ENCODE measurements at places on chromosomes 4 and X. TPM values are rescaled to one million over a fixed set of nuclear protein-coding genes. Genes with fewer than 3 reads are reported as not detected.

- DNase-seq: no peak
Observed at GRCh38 chrX:126799059-126799458, 20.5 kb upstream of the PRR32 start.

- DNase-seq: no peak
Observed at GRCh38 chrX:153778684-153779101, 2.1 kb upstream of the SRPK3 start.

TLR3 gene
- total RNA-seq: 26.8 TPM

GRCh38 chr4:125689805-125690204, 375.1 kb downstream of the FAT4 start:
- DNase-seq: no peak

SLITRK4 gene
- total RNA-seq: 0.74 TPM

DNA sequence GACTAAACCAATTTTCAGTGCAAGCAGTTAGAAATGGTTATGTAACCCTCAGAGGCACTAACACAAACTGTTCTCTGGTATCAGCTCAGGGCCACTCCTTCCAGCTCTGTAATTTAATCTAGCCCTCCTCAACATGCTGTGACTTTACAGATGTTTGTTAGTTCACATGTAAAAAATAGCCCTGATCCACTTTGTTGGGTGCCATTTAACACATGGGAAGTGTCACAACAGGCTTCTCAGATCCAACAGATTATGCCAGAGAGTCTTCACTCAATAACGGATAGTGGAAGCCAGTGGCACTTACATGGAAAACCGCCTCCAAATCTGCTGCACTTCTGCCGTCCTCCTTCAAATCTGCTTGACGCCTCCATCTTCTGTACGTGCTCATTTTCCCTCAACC, 51.6 kb downstream of the ATP8A1 start:
- DNase-seq: no peak

DNA sequence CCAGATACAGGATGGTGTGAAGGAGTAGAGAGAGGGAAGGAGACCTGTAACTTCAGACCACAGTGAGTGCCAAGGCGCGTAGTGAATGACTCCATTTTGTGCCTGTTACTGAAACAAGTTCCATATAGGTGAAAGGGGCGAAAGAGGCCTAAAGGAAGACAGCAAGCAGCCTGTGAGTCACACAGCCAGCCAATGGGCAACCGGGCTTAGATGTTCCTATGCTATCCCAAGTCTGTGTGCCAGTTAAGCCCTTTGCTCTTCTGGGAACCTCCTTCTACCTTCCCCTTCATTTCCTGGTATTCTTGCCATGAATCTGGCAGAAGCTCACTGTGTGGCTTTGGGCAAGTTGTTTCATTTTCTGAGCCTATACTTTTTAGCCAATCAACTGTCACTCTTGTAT, 161.8 kb upstream of the LDB2 start:
- DNase-seq: no peak

SPANXC gene
- not detected for total RNA-seq

DNA sequence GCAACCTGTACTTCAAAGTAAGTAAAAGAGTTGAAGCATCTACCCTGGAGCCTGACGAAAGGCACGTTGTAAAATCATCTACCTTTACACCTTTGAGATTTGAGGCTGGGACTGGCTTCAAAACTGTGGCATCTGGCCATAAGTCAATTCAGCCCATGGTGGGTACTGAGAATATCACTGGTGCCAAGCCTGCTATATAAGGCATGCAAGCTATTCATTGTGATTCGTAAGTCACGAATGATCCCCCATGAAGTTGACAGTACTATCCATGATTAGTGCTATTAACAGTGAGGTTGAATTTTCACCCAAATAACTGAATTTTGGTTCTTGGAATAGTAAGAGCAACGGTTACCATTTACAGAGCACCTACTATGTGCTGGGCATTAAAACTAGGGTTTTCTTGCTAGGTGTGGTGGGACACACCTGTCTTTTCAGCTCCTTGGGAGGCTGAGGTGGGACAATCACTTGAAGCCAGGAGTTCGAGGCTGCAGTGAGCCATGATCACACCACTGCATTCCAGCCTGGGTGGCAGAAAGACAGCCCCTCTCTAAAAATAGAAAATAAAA, 39.8 kb downstream of the IRF2 start:
- no peak for DNase-seq

DNA sequence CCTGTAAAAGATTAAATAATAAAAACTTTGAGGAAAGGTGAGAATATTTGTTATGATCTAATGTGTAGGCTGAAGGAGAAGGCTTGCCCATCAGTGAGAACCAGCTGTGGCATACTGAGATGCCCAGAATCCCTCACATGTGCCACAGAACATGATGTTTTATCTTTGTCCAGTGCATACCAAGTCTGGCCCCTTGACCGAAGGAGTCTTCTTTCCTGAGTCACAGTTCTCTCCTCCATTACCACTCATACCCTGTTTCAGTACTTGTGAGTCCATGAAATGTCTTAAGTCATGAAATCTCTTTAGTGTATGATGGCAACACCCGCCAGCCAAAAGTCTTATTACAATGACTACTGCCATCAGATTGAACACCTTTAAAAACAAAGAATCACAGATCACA, 42.7 kb downstream of the PPARGC1A start:
- no peak for DNase-seq

GRCh38 chrX:8783097-8783713, 18.0 kb downstream of the FAM9A start:
- no peak for DNase-seq

- DNase-seq: no peak
Observed at GRCh38 chr4:89468602-89469001, 161.0 kb upstream of the GPRIN3 start.

SMIM10 gene
- total RNA-seq: 4.1 TPM

UGT2B11 gene
- total RNA-seq: not detected

NDST3 gene
- 0.06 TPM for total RNA-seq

DNA sequence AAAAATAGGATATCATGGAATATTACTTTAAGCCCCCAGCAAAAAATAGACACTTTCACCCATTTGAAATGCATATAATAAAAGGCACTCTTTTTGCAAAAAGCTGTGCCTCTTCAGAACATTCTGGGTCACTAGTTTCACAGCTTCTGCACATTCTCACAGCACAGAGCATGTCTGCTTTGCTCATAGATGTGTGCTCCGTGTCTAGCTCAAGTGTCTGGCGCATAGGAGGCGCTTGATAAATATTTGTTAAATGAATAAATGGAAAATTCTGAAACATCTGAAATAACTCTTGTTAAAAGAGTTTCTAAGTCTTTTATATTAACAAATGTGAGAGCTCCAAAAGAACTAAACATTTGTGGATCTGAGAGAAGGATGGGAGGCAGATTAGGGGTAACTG, 275.2 kb downstream of the PTTG2 start:
- DNase-seq: no peak

- no peak for DNase-seq
Observed at GRCh38 chr4:168488869-168489274, 8.0 kb upstream of the PALLD start.

- no peak for DNase-seq
Observed at GRCh38 chr4:154617820-154618317, 5.4 kb upstream of the FGG start.

- no peak for DNase-seq
Observed at GRCh38 chr4:1638272-1638598, 45.9 kb downstream of the FAM53A start.

PLP1 gene
- total RNA-seq: 0.59 TPM

NAP1L2 gene
- 2.1 TPM for total RNA-seq

PDE5A gene
- total RNA-seq: 39.8 TPM

- DNase-seq: no peak
Observed at GRCh38 chr4:2684486-2684885, 71.7 kb downstream of the TNIP2 start.

DNA sequence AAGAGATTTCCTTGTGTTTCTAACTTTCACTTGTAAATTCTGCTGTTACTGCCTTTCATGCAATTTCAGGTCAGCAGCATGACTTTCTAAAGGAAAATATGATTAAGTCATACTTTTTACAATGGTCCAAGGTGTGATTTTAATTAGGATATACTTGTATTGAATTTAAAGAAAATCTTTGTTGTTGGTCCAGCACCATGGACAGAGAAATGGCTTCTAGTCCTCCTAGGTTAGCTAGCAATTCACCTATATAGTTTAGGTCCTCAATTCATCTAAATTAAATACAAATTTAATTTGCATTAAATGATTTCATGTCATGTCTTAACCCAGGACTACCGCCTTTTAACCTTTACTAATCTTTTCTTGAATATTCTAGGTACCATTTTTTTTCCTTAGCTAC, 304.9 kb upstream of the RPS6KA3 start:
- DNase-seq: no peak

GAGE12E gene
- total RNA-seq: not detected

DNA sequence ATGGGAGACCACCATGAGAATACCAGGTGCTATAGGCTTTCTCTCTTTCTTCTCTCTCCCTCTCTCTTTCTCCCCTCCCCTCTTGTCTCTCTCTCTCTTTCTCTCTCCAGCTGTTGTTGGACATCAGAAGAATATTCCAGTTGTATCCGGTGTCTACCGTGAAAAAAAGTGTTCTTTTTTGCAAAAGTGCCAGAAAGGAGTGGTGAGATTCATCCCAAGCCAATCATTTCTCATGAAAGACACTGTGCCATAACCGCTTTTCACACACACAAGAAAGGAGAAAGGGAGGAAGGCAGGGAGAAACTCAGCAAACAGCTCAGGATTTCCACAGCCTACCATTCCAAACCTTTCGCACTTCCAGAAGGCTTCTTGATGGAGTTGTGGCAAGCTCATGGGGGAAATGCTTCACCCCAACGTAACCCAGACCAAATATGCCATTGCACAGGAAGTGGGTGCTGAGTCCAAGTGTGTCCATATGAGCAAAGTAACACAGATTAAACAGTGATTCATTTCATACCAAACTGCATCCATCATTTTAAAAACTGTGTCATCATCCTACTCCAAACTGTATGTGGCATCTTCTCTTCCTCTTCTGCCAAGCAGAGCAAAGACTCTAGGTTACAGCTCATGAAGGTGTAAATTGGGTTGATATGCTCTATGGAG, 224.0 kb downstream of the APBB2 start:
- DNase-seq: no peak

DNA sequence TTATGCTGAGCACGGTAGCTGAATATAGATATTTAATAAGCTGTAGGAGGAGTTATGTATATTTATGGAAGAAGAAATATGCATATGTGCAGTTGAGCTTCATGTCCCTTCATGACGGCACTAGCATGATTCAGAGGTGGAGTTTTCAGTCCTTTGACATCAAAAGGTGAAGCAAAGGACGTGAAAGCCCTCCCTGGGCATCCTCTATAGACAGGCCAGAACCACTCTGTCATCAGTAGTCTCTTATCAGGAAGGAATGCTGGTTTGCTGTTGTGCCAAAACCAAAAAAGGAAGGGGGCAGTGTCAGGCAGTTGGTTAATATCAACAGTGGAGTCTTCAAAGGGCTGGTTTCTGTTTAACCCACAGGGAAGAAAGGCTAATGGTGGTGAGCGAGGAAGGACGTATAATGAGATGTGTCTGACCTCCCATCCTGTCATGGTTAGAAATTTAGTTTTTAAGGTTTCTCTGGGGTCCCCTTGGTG, 23.5 kb upstream of the IL2 start:
- no peak for DNase-seq

DNA sequence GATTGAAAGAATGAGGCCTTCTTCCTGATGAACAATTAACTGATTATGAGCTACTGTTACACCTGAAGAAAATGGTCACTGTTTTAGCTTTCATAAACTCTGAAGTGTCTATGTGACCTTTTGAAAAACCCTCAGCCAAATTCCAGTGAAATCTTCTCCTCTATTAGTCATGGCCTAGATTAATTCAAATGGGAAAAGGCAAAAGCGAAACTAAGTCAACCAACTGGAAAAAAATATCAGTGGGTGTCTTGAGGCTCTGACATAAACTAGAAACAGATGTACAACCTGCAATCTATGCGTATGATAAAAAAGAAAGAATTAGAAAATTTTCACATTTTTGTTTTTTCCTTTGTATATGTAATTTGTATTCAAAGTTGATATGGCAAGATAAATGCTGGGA, 169.4 kb upstream of the BANK1 start:
- DNase-seq: no peak

DNA sequence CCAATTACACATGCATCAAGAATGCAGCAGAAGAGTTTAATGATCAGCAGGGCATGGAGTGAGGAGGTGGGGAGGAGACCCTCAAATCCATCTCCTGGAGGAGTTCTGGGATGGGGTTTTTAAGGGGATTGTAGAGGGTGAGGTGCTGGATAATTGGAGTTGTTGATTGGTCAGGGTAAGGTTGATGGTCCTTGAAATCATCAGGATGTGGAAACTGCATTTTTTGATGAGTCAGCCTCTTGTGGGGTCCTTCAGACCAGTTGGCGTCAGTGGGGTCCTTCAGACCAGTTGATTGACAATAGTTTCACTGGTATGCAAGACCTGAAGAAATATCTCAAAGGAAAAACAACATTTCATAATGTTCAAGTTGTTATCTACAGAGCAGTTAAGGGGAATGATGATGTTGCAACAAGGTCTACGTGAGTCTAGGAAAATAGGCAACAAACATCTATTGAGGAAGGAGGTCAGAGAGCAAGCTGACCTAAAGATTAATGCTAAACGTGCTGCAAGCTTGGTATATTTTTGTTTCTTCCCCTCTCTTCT, 88.3 kb downstream of the NRK start:
- DNase-seq: no peak

Data from lower lobe of right lung (tissue), 2 donors.